ENCODE measurements at places on chromosomes 12 and 14. TPM values are rescaled to one million over a fixed set of nuclear protein-coding genes. Genes with fewer than 3 reads are reported as not detected.

Gene LRRIQ1
- total RNA-seq = not detected

- peak; percentile 57 for DNase-seq
Observed at GRCh38 chr12:100574187-100575074, 947 bp downstream of the GAS2L3 start.

- peak; percentile 64 for DNase-seq
Observed at GRCh38 chr12:28035500-28035899, 63.0 kb upstream of the PTHLH start.

Gene MMP14
- 313 TPM for total RNA-seq

DNA sequence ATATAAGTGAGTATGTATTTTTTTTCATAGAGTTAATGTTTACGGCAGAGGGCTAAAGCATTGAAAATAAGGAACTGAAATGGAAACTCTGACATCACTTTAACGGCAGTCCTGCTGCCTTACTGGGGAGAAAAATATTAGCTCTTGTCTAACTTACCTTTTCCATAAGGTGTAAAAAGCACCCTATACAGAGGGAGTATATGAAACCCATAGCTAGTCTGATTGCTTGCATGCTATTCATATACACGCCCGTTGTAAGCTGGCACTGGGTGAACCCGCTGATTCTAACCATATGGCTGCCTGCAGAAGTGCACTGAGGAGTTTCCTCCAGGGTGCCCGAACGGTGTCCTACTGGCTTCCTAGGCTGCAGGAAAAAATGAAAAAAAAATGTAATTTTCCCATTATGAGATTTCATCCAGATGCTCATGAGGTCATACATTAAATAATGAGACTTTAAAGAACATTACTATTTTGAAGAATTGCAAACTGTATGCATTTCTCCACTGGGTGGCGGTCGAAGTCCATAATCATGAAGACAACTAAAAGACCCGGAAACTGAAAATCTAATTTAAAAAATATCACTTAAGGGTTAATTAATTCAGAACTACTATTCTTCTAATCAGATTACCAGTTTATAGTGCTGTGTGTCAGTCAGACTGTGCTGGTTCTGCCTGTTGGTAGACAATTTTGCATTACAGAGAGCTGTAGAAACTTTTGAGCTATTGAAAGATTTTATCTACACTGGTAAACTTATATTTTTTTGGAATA is 144.7 kb downstream of the ALX1 start:
- peak; percentile 33 for DNase-seq

GRCh38 chr12:18676141-18676540 is 61.7 kb downstream of the PLCZ1 start:
- no peak for DNase-seq

- no peak for DNase-seq
Observed at GRCh38 chr14:103727313-103727980, 11.8 kb downstream of the ZFYVE21 start.

Gene CD69
- total RNA-seq = 1.2 TPM

Gene EPYC
- 0.17 TPM for total RNA-seq

DNA sequence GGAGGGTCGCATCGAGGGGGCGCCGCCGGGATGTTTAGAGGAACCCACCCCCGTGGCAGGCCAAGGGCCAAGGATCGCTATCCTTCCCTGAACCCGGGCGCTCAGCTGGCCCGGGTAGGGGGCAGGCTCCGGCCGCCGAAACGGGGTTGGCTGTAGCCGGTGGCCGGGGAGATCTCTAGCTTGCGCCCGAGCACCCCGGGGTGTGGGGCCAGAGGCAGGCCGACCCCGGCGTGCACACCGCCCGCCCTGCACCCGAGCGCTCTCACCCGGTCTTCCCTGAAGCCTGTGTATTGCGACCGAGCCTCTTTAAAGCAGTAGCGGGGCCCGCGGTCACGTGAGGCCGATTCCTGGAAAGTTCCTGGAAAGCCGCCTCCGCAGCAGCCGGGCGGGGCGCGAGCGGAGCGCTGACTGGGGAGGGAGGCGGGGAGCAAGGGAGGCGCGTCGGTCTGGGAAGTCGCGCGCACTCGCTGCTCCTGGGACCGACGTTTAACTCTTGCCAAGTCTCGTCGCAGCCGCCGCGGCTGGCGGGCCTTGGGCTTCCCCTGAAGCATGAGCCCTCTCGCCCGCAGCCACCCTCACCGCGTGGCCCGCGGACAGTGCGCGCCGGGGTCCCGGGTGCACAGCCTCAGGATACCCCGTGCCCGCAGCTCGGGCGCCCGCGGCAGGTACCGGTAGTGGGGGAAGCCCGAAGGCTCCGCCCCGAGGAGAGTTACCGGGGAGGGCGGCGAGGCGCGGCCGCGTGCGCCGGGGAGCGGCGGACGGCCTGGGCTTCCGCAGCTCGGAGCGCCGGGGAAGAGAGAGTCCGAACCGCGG is 1.7 kb upstream of the SOCS2 start:
- peak; percentile 93 for DNase-seq

- DNase-seq = no peak
Observed at GRCh38 chr12:92650228-92650822, 52.5 kb upstream of the PLEKHG7 start.

GRCh38 chr12:53781228-53781801 is 29.5 kb upstream of the CISTR start:
- DNase-seq = peak; percentile 38

Gene RASSF8
- total RNA-seq = 35.9 TPM

DNA sequence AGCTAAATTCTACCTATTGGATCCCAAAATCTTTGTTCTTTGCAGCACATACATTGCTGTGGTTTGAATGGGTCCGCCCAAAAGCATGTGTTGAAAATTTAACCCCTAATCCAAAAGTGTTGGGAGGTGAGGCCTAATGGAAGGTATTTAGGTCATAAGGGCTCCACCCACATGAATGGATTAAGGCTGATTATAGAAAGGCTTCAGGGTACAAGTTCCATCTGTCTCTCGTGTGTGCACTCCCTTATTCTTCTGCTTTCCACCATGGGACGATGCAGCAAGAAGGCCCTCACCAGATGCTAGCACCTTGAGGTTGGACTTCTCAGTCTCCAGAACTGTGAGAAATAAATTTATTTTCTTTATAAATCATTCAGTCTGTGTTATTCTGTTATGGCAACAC is 190.9 kb downstream of the SOX5 start:
- DNase-seq = no peak

- no peak for DNase-seq
Observed at GRCh38 chr12:101287357-101287756, 7.5 kb downstream of the UTP20 start.

DNA sequence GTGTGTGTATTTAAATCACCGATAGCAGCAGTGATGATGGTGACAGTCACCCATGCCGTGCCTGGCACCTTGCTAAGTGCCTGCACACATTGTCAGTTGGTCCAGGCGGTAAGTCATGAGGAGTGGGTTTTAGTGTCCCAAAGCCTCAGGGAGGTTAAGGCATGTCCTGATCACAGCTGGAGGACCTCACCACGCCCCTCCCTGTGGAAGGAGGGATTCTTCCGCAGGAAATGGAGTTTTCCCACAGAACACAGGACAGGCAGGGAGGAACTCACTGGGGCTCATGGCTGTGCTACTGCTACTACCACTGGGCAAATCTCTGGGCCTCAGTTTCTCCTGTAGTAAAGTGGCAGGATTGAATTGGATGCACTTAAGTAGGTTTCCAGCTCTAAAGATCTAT is 142.3 kb downstream of the CACNA1C start:
- no peak for DNase-seq

GRCh38 chr12:94071258-94071657 is 77.1 kb upstream of the PLXNC1 start:
- DNase-seq = peak; percentile 40

DNA sequence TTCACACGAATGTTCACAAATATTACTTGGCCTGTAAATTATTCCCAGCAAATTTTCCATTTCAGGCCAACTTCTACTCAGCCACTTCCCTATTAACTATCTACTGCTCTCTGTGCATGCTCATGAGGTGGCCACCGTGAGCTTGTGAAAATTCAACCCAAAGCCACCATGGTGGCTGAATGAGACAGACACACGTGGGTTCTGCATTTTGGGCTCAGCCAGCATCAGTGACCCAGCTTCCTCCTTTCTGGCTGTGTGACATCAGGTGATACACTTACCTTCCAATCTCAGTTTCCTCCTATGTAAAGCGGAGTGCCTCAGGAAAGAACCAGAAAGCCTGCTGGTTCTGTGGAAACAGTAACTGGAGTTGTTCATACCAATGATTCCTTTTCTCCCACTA is 175.8 kb downstream of the FOXN3 start:
- DNase-seq = no peak

DNA sequence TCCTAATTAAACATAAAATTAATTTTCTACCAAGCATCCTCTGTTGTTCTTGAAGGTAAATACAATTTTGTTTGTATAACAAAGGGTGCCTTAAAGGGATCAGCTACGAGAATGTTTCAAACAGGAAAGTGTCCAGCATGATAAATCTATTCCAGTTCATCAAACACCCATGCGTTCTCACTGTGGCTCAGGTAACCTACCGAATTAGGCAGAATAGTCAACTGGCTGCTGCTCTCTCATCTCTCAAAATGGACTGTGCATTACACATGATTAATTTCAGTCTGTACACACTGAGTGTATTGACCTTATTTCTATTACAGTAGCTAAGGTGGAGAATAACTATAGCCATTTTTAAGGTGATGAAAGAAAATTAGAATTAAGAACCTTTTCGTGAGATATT is 127.5 kb upstream of the RMST start:
- no peak for DNase-seq

- no peak for DNase-seq
Observed at GRCh38 chr12:98144953-98145352, 370.4 kb upstream of the TMPO start.

Gene RPL10L
- total RNA-seq = not detected

DNA sequence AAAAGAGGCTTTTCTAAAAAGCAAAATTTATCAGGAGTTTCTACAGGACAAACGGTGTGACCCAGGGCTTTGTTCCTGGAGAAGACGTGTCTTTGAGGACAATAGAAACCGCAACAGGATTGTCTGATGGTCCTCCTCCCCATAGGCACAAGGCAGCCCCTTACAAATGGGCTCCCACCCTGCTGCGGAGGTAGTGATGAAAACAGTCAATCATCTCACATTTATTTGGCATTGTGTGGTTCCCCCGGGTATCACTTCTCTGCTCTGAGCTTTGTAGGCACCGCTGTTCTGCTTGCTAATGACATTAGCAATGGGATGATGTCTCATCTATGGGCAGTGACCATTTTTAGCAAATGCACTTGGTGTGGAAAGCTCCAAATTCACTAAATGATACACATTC is 155.5 kb upstream of the TMPO start:
- DNase-seq = no peak

Gene KLHDC2
- total RNA-seq = 40.8 TPM

Gene NAB2
- total RNA-seq = 11.0 TPM

- no peak for DNase-seq
Observed at GRCh38 chr12:9032202-9032964, 43.0 kb downstream of the KLRG1 start.

Gene TNS2
- total RNA-seq = 39.9 TPM

Gene LRRC43
- total RNA-seq = not detected

DNA sequence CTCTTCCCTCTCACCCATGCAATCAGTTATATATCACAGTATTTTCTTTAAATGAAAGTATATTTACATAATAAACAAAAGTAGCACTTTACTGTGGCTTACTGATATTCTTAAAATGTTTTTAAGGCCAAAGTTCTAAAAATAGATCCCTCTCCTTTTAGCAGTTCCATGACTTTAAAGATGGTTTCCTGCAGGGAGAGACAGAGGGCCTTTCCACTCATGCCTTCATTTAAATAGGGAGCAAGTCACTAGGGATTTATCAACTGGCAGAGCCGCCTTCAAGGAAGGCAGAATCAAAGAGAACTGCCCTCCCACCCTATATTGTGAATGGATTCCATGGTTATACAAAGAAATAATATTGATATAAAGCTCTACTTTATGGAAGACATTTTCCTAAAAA is 55.5 kb downstream of the DUSP16 start:
- no peak for DNase-seq

DNA sequence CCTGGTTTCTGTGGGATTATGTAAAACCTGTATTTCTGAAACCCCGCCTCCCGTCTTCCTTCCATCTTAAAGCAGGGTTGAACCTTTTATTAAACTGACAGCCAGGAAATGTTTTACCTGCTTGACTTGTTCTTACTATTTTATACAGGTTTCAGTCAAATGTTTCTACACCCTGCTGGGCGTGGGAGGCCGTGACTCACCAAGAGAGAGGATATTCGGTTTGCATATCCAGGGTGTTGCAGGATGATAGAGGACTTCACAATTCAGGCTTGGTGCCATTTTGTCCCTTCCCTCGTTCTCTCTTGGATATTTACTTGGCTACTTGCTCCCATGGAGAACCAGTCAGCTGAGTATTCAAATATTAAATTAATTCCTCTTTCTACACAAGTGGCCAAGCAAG is 69.7 kb downstream of the ARF6 start:
- DNase-seq = peak; percentile 50

DNA sequence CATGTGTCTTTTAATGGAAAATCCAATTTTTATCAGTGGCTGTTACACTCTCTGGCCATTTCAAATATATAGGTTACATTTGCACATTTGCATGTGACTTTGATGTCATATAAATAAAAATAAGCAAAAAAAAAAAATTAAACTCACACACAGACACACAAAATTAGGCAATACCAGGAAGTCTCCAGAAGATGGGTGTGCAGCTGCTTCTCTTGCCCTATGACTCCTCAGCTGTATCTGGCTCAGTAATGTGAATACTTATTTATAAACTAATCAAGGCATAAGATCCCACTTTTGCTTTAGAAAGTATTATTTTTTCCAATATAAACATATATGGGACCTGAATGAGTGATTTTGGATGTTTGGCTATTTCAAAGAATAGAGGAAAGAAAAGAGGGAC is 461.1 kb downstream of the LRIG3 start:
- DNase-seq = no peak

DNA sequence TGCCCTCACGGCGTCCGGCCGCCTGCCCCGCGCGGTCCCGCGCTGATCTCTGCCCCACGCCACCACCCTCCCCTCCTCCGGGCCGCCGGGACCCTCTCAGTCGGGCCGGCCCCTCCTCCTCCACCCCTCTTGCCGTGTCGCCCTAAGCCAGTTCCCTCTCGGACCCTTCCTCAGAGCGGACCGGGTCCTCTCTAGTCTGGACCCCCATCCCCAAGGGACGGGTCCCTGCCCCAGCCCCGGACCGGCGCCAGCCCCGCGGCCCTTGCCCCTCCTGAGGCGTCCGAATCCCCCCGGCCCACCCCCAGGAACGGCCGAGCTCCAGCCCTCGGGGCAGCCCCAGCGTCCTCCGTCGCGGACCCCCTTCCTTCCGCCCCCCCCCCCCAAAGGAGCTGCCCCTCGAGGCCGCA is 485 bp downstream of the PPP4R4 start:
- no peak for DNase-seq

GRCh38 chr14:75944607-75945241 is 37.1 kb downstream of the TGFB3 start:
- no peak for DNase-seq

- peak; percentile 70 for DNase-seq
Observed at GRCh38 chr14:55301437-55302121, 30.4 kb downstream of the FBXO34 start.

All from M059J (cell line).